Stimulated activated CD4-positive, alpha-beta T cell treated with anti-CD3 and anti-CD28 coated beads, Interleukin-1b, Interleukin-23, amount 100 ng/mL, for 1 hour (primary cell): ENCODE measurements at places on chromosomes 12 and 14.

GRCh38 chr12:120687578-120688289 is 785 bp downstream of the MLEC start:
- no peak for DNase-seq

- DNase-seq = no peak
These were observed 256.9 kb downstream of the SYT1 start for GRCh38 chr12:79121486-79121885.

GRCh38 chr14:40784860-40785259 is 821.8 kb upstream of the LRFN5 start:
- no peak for DNase-seq

GRCh38 chr14:91068642-91069041 is 8.2 kb upstream of the RPS6KA5 start:
- DNase-seq = no peak

- no peak for DNase-seq
These were observed 132.8 kb upstream of the CPSF6 start for GRCh38 chr12:69106482-69107118.

- DNase-seq = no peak
These were observed 32.2 kb upstream of the PTPRQ start for GRCh38 chr12:80411787-80412186.

- DNase-seq = no peak
These were observed 262.0 kb upstream of the G2E3 start for GRCh38 chr14:30296931-30297405.

DNA sequence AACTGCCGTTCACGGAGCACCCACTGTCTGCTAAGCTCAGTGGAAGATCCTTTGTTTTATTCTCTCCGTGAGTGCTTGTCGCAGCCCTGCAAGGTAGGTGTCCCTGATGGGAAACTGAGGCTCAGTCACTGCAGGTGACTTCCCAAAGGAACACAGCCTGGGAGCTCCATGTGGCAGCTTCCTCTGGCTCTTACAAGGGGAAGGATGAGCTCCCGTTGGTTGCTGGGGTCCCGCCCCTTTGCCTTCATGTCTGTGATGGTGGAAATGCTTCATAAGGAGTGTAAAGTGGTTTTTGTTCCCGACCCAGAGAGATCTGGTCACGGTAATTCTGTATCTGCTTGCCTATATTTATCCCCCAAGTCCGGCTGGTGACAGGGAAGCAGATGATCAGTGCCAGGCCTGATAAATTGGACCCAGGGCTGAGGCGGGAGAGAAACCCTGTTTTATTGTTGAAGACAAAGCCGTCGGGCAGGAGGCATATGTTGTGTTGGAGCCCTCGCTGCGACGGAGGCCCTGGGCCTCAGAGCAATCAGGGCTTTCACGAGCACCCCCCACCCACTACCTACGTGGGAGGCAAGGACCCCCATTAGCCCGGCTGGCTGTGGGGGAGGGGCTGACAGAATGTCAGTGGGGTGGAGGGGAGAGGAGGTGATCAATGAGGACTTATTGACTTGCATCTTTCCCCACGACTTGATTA is 91.9 kb downstream of the KIF26A start:
- no peak for DNase-seq

DNA sequence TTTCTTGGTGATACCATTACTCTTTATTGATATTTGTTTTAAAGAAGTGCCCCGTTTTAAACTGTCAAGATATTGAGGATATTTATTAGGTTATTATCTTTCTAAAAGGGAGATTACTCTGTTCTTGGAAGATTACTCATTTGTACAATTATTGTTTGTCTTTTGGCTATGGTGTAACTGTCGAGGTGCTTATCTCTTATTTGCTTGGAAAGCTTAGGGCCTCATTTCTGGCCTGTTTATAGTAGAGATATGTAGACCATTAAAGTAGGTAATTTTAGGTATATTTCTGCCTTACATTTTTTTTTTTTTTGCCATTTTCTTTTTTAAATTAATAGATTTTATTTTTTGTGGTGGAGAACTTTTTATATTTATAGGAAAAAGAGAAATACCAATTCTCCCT is 74.2 kb downstream of the KTN1 start:
- DNase-seq = no peak

DNA sequence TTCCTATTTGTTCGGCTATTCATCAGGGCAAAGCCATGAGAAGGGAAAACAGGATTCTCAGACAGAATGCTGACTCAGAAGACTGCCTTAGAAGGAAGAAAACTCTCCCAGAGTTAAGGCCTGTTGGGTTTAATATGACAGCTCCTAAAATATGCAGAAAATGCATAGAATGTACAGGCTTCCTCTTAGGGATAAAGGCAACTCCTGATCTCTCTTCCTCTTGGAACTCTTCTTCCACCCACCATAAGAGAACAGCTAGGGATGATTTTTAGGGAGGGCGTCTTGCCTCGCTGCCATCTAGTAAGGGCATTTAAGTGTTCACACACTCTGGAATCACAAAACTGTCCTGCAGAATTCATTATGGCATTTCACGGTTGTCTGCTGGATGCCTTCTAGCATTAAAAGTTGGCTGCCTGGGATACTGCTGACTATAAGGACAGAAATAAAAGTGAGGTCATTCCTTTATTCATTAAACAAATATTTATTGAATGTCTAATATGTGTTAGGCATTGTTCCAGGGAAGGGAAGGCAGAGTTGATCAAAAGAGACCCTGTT is 73.7 kb downstream of the DCAF5 start:
- no peak for DNase-seq

DNA sequence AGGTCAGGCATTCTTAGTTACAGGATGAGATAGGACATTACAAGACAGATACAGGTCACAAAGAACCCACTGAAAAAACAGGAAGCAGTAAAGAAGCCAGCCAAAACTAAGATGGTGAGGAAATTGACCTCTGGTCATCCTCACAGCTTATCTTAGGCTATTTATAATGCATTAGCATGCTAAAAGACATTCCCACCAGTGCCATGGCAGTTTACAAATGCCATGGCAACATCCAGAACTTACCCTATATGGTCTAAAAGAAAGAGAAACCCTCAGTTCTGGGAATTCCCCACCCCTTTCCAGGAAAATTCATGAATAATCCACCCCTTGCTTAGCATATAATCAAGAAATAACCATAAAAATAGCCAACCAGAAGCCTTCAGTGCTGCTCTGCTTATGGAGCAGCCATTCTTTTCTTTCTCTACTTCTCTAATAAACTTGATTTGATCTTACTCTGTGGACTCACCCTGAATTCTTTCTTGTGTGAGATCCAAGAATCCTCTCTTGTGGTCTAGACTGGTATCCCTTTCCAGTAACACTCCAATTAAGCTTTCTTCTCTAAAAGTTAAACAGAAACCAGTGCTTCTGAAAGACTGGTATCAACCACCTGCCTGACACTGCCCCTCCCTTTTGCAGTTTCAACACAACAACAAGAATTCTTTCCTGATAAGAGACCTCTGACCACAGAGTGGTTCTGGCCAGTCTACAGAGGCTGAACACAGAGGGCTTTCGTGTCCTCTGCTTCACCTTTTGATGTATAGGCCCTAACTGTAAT is 86.9 kb downstream of the BCAT1 start:
- no peak for DNase-seq

DNA sequence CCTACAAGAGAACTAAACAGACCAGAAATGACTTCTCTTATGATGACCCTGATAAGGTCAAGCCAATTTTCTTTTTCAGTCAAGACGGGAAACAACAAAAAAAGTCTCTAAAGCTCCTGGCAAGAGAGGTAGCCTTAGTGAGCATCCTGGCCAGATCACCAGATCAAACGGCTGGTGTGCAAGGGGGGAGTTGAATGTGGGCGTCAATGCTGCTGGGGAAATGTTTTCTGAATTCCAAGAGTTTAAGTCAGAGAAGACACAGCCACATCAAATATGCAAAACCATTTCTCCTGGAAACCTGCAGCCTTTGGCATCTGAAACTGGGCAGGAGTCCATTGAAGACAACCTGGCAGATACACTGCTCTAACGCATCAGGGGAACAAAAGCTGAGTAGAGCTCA is 16.0 kb upstream of the SELPLG start:
- no peak for DNase-seq

DNA sequence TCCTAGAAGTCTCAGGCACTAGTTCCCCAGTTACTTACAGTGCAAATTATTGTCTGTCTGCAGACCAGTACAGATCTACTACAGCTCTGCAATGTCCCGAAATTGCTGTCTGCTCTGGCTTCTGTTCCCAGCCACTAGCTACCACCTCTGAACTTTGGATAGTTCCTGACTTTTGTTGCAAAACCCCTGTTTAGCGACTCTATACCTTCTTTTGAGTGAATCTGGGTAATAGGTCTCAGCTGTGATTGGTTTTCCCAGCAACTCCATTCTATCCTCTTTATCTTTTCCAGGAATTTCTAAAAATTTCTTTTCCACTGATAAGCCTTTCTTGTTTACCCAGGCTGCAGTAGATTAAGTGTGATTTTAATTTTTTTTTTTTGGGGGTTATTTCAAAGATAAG is 16.8 kb downstream of the KCNJ8 start:
- DNase-seq = no peak

GRCh38 chr14:71394386-71394785 is 487.1 kb downstream of the PCNX1 start:
- no peak for DNase-seq

DNA sequence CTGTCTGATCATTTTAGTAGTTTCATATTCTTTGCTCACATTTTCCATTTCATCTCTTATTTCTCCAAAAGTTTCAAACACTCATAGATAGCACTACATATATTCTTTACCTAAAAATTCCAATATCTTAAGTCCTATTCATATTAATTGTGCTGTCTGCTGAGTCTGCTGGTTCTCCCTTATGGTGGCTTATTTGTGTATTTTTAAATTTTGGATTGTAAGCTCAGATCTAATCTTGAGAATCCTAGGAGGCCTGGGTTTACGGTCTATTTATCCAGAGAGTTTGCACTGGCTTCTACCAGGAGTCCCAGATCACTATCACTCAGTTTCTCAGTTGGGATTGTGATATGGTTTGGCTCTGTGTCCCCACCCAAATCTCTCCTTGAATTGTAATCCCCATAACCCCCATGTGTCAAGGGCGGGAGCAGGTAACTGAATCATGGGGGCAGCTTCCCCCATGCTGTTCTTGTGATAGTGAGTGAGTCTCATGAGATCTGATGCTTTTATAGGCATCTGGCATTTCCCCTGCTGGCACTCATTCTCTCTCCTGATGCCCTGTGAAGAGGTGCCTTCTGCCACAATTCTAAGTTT is 10.2 kb downstream of the NT5DC3 start:
- DNase-seq = no peak

GRCh38 chr14:104689109-104689880 is at the start of gene INF2:
TSS of gene INF2 (plus strand) at chr14:104689618. CDS start at chr14:104701366, 11,748 bp downstream.
- DNase-seq = no peak

DNA sequence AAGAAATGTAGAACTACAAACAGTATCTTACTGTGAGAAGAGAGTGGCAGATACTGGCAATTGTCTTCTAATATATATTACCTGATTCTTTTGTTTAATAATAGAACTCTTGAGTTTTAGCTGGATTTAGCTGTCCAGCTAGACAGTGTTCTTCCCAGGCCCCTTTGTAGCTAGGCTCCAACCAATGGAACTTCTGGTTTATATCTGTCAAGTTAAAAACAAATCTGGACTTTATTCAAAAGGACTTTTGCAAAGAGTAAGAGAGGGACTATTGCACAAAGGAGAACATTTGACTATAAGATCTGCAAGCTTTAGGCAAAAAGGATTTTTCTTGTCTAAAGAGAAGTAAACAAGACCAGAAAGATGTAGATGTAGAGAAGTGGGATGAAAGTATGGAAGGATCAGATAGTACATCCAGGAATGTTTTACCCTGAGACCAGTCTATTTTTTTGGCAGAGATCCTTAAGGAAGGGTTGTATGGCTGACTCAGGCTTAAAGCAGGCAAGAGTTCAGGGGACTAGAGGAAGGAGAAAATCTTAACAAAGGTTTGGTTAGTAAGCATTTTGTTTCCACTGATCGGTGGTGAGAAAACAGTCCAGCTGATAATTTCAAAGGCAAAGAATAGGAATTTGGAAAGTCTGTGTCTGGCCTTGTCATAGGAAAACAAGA is 111.1 kb upstream of the PLEKHA5 start:
- no peak for DNase-seq

- no peak for DNase-seq
These were observed 6.3 kb upstream of the SERPINA1 start for GRCh38 chr14:94394581-94395207.

- DNase-seq = no peak
These were observed 12.1 kb upstream of the COX6A1 start for GRCh38 chr12:120425797-120426196.

GRCh38 chr14:81562818-81563217 is 29.2 kb upstream of the SEL1L start:
- DNase-seq = no peak

DNA sequence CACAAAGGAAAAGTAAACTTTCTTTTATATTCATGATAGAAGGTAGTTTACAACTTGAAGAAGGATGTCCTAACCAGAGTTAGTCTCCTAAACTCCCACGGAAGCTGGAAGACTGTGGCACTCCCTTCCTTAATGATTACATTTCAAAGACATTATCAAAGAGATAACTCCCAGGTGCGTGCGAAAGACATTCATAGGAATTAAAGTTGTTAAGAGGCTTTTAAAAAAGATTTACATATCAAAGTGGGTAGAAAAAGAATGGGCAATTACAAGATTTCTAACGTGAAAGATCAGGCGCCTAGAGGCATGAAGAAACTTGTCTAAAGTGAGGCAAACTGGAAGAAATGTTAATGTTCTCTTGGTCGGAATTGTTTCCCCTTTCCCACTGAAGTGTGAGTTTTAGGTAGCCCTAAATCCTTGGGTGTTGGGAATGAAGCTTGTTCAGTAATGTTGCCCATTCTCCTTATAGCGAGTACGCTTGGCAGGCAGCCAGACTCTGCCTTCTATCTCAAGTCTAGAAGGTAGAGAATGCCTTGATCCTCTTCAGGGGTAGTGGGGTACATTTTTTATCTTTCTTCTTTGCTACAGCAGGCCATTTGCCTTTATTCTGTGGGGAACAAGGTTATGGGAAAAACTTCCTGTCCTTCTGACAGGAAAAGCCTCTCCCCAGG is 642.0 kb downstream of the SLC6A15 start:
- DNase-seq = no peak

DNA sequence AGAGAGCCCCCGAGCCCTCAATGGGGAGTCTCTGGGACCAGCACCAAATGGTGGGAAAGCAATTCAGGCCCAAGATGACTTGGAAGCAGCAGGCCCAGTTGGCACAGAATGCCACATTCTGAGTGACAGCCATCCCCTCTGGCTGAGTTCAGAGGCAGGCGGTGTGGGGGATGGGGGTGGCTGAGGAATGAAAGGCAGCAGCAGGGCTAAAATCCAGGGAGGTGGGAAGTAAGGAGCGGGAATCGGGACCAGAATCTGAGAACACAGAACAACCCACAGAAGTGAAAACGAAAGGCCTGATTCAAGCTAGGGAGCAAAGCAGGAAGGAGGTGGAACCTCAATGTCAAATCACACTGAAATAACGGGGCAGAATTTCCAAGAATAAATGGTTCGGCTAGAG is 171.2 kb downstream of the CALM1 start:
- no peak for DNase-seq

GRCh38 chr12:104569346-104570173 is 112.8 kb downstream of the CHST11 start:
- DNase-seq = no peak

- no peak for DNase-seq
These were observed 58.2 kb upstream of the FLRT2 start for GRCh38 chr14:85471744-85472143.
